T-helper 17 cell (primary cell): ENCODE measurements at places on chromosomes 1 and 21.
A peak's percentile ranks its signal among the peaks of the same experiment; 100 is the strongest.

DNA sequence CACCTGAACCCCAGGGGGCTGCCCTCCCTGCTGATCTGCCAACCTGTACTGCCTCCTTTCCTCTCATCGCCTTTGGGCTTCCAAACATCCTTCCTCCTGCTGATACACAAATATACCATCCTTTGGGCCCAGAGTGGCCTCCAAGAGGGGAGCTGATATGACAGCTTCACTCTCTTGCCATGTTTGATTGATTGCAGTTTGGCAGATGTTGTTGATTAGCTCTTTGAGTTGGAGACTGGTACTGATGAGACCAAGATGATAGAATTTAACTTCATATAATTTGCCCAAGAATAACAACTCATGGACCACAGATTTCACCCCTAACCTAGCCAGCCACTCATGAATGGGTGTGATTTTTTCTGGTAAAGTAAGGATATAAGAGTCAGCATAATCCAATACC lies 227.8 kb downstream of the HHAT start:
- DNase-seq = no peak
- no peaks in the 10 kb centered on the region for H3K4me1 ChIP-seq
- no peaks in the 10 kb centered on the region for H3K27me3 ChIP-seq
- H3K36me3 ChIP-seq = no peaks in the 10 kb centered on the region

DNA sequence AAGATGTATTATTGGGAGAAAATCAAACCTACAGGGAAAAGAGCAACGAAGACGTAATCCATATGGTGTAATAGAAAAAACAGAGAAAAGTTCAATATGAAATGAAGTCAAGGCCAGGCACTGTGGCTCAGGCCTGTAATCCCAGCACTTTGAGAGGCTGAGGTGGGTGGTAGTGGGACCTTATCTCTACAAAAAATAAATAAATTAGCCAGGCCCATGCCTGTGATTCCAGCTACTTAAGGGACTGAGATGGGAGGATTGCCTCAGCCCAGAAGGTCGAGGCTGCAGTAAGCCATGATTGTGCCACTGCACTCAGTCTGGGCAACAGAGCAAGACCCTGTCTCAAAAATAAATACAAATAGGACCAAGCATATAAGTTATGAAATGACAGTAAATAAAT lies 11.4 kb downstream of the DESI2 start:
- H3K4me1 ChIP-seq = peaks cover 5% of the 10 kb centered on the region
- H3K27ac ChIP-seq = no peak overlapping the region
- H3K27me3 ChIP-seq = no peaks in the 10 kb centered on the region
- no peak overlapping the region for H3K4me3 ChIP-seq

DNA sequence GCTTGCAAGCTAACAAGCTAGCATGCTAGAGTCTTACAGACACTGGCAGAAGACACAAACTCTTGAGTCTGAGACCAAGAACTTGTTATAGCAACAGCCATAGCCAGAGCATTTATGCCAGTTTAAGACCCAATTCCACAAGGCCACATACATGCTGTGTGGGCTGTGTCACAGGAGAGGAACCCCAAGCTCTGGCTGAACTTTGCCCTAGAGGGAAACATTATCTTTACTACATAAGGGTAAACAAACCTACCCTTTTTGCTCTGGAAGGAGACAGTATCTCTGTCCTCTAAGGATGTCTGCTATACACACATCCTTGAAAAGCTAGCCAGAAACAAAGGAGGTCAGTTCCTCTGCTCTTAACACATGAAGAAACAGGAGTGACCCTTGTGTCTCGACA lies 70.3 kb downstream of the HSF2BP start:
- peaks cover 3% of the 10 kb centered on the region for H3K4me1 ChIP-seq
- H3K27me3 ChIP-seq = peaks cover 33% of the 10 kb centered on the region
- H3K4me3 ChIP-seq = no peak overlapping the region

DNA sequence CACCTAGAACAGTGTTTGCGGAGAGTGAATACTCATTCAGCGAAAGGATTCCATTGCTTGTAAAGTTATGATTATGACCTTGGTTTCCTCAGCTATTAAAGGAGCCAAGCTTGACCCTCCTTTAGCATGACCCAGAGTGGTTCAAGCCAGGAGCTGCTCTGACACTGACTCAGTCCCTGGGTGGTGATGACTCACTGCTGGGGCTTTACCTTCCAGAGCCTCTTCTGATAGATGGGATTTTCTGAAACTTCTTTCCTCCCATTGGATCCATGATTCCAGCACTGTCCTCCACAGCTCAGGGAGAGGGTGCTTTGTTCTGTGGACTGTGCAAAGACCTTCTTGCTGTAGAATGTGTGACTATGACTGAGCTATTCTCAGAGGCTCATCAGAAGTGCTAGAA lies 77.4 kb downstream of the S1PR1 start:
- H3K27ac ChIP-seq = no peak overlapping the region
- no peaks in the 10 kb centered on the region for H3K27me3 ChIP-seq
- DNase-seq = no peak
- no peaks in the 10 kb centered on the region for H3K36me3 ChIP-seq
- no peak overlapping the region for H3K4me3 ChIP-seq

GRCh38 chr21:44013380-44014088 lies 1.4 kb downstream of the TRAPPC10 start:
- H3K36me3 ChIP-seq = no peaks in the 10 kb centered on the region
- H3K4me1 ChIP-seq = peaks cover 48% of the 10 kb centered on the region
- H3K27ac ChIP-seq = peak overlapping the region; percentile 98
- no peaks in the 10 kb centered on the region for H3K27me3 ChIP-seq

DNA sequence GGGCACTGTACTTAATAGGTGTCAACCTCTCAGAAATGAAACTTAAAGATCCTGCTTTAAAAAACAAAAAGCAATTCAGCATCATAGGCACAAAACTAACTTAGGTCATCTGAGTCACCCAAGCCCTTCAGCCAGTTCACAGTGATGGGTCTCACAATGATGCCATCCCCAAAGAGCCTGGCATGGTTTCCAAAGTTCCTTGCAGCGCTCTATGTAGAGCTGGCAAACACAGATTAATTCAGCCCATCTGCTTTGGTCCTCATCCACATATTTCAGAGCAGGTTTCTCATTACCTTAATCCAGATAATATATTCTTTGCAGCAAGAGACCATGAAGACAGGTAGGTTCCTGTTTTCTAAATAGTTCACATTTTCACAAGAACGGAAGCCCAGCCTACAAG lies 14.6 kb upstream of the PLA2G2C start:
- H3K4me3 ChIP-seq = no peak overlapping the region
- no peak for DNase-seq
- no peaks in the 10 kb centered on the region for H3K4me1 ChIP-seq
- no peak overlapping the region for H3K27ac ChIP-seq
- no peaks in the 10 kb centered on the region for H3K36me3 ChIP-seq

DNA sequence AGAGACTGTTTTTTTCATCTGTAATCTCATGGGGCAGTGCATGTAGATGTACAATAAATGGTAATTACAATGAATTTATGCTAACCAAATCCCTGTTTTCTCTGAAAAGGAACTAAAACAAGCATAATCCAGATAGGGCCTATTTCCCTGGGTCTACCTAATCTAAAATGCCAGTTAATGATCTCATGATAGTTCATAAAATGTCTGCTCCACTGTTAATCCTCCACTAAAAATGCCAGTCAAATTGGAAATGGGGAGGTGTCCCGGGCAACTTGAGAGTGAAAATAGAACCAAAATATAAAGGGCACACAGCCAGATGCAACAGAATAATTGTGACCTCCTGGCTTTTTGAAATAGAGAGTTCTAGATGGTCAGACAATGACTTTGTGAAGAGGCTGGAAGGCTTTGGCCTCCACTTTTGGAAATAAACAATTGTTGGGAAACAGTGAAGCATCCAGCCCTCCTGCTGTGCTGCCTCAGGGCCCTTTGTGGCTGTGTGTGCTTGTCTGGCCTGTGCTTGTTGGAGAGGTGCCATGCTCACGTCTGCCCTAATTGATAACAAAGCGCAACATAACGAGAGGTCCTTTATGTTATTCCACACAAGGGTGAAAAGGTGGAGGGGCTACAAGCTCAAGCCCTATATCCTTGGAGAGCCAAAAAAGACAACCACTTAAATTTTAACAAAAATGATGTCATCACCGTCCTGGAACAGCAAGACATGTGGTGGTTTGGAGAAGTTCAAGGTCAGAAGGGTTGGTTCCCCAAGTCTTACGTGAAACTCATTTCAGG lies 97.7 kb downstream of the ATP5PO start:
- no peak for DNase-seq
- no peak overlapping the region for H3K27ac ChIP-seq
- peaks cover 4% of the 10 kb centered on the region for H3K36me3 ChIP-seq
- H3K27me3 ChIP-seq = no peaks in the 10 kb centered on the region

GRCh38 chr1:34164771-34165391 lies at the start of gene CSMD2:
Gene CSMD2 (minus strand): TSS chr1:34165230. CDS start chr1:34165097, 133 bp downstream.
- peaks cover 6% of the 10 kb centered on the region for H3K4me1 ChIP-seq
- peak within 1 kb of the TSS; percentile 72 for H3K4me3 ChIP-seq
- H3K27ac ChIP-seq = no peak within 1 kb of the TSS
- DNase-seq = no peak
- peaks cover 71% of the 10 kb centered on the region for H3K27me3 ChIP-seq

GRCh38 chr1:174167265-174167803 lies 8.0 kb downstream of the RABGAP1L start:
- no peak overlapping the region for H3K4me3 ChIP-seq
- no peak overlapping the region for H3K27ac ChIP-seq
- H3K4me1 ChIP-seq = peaks cover 52% of the 10 kb centered on the region
- DNase-seq = no peak
- H3K27me3 ChIP-seq = no peaks in the 10 kb centered on the region

- H3K4me3 ChIP-seq = no peak overlapping the region
- DNase-seq = no peak
- peaks cover 4% of the 10 kb centered on the region for H3K36me3 ChIP-seq
These were observed 5.2 kb upstream of the TARBP1 start for GRCh38 chr1:234484218-234484617.

DNA sequence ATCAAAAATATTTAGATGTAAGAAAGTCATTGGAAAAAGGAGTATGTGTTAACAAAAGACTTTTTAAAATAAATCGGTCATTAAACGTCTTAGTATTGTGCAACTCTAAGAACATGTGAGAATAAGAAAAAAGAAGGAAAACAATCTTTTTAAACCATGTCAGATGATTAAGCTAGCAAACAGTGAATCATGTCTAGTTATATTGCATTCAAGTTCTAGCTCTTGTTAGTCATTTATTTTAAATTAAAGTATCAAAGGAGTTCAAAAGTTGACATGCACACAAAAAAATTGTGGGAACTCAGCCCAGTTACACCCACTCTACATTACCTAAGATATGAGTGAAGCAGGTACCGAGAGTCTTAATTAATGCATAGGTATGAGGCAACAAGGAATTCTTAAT lies 9.8 kb downstream of the FRRS1 start:
- H3K4me1 ChIP-seq = peaks cover 3% of the 10 kb centered on the region
- no peak overlapping the region for H3K27ac ChIP-seq
- H3K36me3 ChIP-seq = no peaks in the 10 kb centered on the region
- no peak for DNase-seq

DNA sequence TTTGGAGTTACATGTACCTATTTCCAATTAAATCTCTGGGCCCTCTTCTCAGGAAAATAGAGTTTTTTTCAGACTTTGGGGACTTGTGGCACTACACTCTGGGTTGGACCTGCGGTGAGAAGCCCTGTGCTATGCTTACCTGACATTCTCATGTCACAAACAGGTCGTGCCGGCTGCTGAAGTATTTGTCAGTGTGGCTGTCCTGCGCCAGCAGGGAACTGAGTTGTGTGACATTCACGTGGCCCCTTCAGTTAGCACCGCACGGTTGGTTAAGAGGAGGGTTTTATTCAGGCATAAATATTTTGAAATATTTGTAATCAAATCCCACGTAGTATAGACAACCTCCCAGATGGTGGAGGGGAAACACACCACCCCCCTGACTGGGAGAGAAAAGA lies 6.3 kb upstream of the COL6A2 start:
- no peak overlapping the region for H3K27ac ChIP-seq
- peaks cover 3% of the 10 kb centered on the region for H3K4me1 ChIP-seq
- H3K27me3 ChIP-seq = peaks cover under 1% of the 10 kb centered on the region
- peaks cover 2% of the 10 kb centered on the region for H3K36me3 ChIP-seq
- no peak for DNase-seq
- H3K4me3 ChIP-seq = no peak overlapping the region

DNA sequence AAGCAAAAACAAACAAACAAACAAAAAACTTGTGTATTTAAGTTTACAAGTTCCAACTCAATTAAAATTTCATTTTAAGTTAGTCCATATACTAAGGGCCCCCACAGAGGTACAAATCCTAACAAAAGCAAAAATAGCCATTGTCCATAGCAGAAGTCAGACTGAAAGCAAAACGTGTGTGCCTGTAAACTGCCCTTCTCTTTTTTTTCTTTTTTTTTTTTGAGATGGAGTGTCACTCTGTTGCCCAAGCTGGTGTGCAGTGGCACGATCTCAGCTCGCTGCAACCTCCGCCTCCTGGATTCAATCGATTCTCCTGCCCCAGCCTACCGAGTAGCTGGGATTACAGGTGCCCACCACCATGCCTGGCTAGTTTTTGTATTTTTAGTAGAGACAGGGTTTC lies 11.6 kb upstream of the IFNGR2 start:
- no peak for DNase-seq
- no peaks in the 10 kb centered on the region for H3K27me3 ChIP-seq
- H3K36me3 ChIP-seq = no peaks in the 10 kb centered on the region
- no peak overlapping the region for H3K27ac ChIP-seq

- H3K4me3 ChIP-seq = no peak overlapping the region
- DNase-seq = no peak
- H3K36me3 ChIP-seq = peaks cover 9% of the 10 kb centered on the region
These were observed 31.1 kb downstream of the MRAP start for GRCh38 chr21:32329776-32330175.

GRCh38 chr1:41485605-41486004 lies 1.1 kb upstream of the EDN2 start:
- peaks cover 6% of the 10 kb centered on the region for H3K4me1 ChIP-seq
- H3K27ac ChIP-seq = no peak overlapping the region
- H3K4me3 ChIP-seq = no peak overlapping the region
- DNase-seq = no peak
